Right ventricle myocardium superior (tissue), 1 donor: ENCODE measurements at places on chromosomes 11 and 22. TPM values are rescaled to one million over a fixed set of nuclear protein-coding genes. Genes with fewer than 3 reads are reported as not detected.

Gene PTPN5
- total RNA-seq: 1.0 TPM

Gene TMEM123
- 63.0 TPM for total RNA-seq

Gene SERHL2
- total RNA-seq: 2.4 TPM

Gene HTATIP2
- total RNA-seq: 21.4 TPM

Gene HEPHL1
- total RNA-seq: not detected

Gene OR8G5
- not detected for total RNA-seq

Gene USP47
- total RNA-seq: 49.0 TPM

Gene PCNX3
- total RNA-seq: 9.3 TPM

Gene RGL4
- not detected for total RNA-seq

Gene HIRA
- 18.2 TPM for total RNA-seq
